Hematopoietic multipotent progenitor cell (in vitro differentiated cells): ENCODE measurements at places on chromosomes 7 and 10.
A peak's percentile ranks its signal among the peaks of the same experiment; 100 is the strongest.

DNA sequence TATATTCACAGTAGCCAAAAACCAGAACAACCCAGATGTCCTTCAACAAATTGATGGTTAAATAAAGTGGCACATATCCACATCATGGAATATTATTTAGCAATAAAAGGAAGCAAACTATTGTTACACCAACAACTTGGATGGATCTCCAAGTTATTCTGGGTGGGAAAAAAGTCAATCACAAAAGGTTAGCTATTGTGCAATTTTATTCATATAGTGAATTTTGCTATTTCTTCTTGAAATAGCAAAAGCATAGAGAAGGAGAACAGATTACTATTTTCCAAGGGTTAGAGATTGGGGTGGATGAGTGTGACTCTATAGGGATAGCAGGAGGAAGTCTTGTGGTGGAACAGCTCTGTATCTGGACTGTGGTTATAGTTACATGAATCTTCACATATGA lies 87.0 kb downstream of the PTPN20 start:
- no peak for DNase-seq

GRCh38 chr10:62244785-62245467 lies 23.7 kb downstream of the RTKN2 start:
- no peak for DNase-seq

GRCh38 chr10:47029181-47030009 lies 118.2 kb downstream of the PTPN20 start:
- DNase-seq: no peak

DNA sequence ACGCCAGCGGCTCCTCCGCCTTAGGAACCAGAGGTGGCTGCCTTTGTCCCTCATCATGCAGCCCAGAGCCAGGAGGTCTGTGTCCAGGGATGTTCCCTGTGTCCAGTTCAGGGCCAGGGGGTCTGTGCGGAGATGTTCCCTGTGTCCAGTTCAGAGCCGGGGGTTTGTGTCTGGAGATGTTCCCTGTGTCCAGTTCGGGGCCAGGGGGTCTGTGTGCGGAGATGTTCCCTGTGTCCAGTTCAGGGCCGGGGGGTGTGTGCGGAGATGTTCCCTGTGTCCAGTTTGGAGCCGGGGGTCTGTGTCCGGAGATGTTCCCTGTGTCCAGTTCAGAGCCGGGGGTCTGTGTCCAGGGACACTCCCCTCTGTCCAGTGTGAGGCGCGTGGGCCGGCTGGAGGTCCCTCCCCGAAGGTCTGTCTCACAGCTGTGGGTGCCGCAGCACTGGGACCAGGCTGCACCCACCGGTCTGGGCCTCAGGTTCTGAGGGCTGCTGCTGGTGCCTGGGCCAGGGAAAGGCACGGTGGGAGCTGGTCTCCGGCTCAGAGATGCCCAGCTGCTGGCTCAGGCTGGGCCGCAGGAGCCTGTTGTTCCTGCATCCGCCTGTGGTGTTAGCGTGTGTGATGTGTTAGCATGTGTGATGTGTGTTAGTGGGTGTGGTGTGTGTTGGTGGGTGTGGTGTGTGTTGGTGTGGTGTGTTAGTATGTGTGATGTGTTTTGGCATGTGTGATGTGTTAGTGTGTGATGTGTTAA lies 67.9 kb upstream of the CFAP46 start:
- no peak for DNase-seq

GRCh38 chr7:138890499-138891445 lies 90.4 kb downstream of the KIAA1549 start:
- DNase-seq: no peak

- DNase-seq: no peak
These were observed 3.6 kb downstream of the LHPP start for GRCh38 chr10:124465003-124465776.

DNA sequence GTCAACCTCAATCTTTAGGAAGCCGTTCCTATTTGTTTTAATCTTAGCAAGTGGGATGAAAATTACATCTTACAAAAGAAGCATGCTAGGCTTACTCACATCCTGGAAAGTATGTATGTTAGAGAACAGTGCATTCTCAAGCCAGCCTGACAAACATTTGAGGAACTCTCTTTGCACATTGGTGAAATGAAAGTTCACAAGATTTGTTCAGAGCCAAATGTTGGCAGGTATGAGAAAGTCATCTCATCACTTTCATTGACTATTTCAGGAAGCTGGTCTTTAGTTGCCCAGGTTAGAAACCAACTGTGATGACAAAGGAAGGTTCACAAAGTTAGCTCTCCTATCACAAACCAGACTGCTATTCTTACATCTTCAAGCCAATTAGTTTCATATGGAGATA lies 57.1 kb downstream of the ABCB1 start:
- no peak for DNase-seq

- no peak for DNase-seq
These were observed 27.7 kb downstream of the KLRG2 start for GRCh38 chr7:139455789-139456188.

- no peak for DNase-seq
These were observed 96.6 kb upstream of the PTN start for GRCh38 chr7:137439829-137440825.

GRCh38 chr10:119817991-119818888 lies 54.4 kb downstream of the MCMBP start:
- DNase-seq: peak; percentile 59

DNA sequence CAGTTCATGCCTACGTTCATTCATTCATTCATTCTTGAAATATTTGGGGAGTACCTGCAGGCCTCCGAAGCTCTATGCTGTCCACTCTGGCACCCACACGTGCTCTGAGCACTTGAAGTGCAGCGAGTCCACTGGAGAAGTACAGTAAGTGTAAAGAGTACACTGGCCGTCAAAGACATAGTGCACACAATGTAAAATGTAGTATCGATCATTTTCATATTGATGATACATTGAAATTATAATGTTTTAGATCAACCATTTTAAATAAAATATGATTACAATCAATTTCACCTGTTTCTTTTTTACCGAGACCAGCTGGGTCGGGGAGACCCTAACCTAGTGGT lies 37.0 kb upstream of the PURB start:
- DNase-seq: no peak

GRCh38 chr10:34341473-34341872 lies 473.6 kb downstream of the PARD3 start:
- no peak for DNase-seq

- DNase-seq: no peak
These were observed 6.0 kb downstream of the CLDN15 start for GRCh38 chr7:101231644-101232043.

GRCh38 chr7:18993933-18994668 lies 123.3 kb downstream of the TWIST1 start:
- no peak for DNase-seq

- no peak for DNase-seq
These were observed 48.3 kb downstream of the PROSER2 start for GRCh38 chr10:11871466-11871865.

GRCh38 chr7:117682681-117683385 lies 190.4 kb downstream of the CTTNBP2 start:
- no peak for DNase-seq

GRCh38 chr10:3512263-3512662 lies 272.7 kb downstream of the KLF6 start:
- DNase-seq: no peak

DNA sequence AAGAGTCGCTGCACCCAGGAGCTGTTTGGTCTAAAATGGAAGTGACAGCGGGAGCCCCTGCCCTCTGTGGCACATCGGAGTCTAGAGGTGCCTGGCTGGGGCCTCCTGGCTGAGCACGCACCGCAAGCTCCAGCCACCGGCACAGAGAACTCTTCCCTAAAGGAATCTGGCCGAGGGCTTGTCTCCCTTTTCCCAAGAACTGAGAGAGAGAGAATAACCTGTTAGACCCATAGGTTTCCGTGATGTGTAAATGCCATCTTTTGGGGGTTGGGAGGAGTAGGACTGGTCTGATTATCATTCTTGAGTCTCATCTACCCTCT lies 47.3 kb downstream of the PROSER2 start:
- DNase-seq: no peak

DNA sequence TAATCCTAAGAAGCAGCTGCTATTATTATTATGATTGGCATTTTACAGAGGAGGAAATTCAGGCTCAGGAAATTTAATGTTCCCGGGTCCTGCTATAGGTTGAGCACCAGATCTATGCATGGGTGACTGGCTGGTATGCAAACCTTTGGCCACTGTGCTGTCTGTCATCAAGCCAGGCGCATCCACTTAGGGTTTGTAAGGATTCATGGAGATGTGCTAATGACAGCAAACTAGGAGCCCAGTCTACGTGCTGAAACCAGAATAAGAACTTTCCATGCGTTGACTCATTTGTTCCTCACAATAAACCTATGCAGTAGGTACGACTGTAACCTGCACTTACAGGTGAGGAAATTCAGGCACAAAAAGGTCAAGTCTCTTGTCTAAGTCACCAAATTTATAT lies 64.5 kb upstream of the ZMIZ1 start:
- no peak for DNase-seq

GRCh38 chr7:27066148-27066547 lies 29.7 kb downstream of the HOXA1 start:
- no peak for DNase-seq

DNA sequence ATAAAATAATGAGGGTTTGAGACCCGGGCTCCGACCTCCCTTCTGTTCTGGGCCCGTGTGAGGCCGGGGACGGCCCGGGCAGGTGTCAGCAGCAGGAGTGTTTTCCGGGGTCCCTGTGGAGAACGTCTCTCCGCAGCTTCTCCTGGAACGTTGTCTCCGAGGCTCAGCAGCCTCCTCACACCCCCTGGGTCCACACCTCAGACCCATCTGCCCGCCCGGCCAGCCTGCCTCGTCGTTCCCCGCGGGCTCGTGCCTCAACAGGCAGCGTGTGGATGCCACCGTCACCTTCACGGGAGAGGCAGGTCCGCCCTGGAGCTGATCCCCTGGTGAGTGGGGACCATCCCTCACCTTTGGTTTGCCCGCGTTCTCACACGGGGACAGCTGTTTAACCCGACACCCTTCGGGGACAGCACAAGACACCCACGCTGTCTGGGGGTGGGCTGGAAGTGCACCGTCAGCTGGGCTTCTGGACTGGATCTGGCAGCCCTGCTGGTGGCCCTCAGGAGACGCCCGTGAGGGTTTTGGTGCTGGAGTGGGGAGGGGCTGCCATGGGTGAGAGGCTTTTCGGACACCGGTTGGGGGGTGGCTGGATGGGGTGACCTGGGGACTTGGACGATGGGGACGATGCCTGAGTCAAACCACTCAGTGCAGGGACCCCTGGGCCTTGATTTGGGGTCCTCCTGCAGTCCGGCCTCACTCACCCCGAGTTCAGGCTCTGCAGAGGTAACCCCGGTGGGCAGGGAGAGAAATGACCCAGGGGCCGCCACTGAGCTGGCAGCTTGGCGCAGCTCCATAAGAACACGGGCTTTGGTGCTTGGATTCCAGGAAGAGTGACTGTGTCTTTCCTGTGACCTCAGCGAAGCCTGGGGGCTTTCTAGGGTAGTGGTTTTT lies 131.7 kb downstream of the DNAJB6 start:
- DNase-seq: no peak

DNA sequence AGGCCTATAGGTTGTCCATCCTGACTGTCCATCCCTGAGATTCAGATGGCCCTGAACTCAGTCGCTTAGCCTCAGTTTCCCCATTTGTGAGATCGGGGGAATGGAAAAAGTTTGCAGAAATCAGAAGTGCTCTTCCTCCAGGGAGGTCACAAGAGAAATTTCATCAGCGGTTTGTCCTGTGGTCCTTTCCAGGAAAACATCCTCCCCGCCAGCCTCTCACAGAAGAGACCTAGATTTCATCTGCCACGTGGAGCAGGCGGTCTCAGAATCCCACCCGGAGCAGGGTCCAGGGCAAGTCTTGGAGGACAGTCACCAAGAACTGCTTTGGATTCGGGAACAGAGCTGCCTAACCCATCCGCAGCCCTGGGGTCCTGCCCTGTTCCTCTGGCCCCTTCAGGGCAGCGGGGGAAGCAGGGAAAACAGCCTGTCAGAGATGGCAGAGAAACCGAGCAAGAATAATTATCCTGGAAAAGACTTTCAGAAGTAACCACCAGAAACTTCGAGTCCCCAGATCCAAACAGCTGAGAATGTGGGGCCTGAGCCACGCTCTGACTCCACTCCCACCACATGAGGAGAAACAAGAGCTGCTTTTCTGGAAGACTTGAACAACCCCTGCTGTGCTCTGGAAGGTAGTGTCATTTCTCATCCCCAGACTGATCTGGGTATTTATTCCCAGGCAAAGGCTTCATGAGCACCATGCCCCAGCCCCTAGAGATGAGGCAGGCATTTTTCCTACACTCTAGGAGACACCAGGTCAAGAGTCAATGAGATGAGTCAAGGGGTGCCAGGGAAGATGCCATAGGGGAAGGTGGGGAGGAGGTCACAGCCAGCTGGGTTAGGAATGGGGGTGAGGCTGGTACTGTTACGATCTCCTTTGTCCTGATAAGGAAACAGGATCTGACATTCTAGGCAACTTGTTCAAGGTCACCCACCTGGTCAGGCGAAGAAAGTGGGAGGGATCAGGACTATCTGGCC lies 1.1 kb upstream of the TNS3 start:
- no peak for DNase-seq

GRCh38 chr7:34389332-34390078 lies 268.5 kb upstream of the NPSR1 start:
- no peak for DNase-seq

GRCh38 chr10:95896071-95896850 lies 11.5 kb upstream of the CC2D2B start:
- DNase-seq: peak; percentile 57

- no peak for DNase-seq
These were observed 449.3 kb upstream of the NPVF start for GRCh38 chr7:25677595-25677994.

- no peak for DNase-seq
These were observed 101.2 kb upstream of the PDGFA start for GRCh38 chr7:620885-621284.

GRCh38 chr7:88338503-88338902 lies 31.8 kb upstream of the STEAP4 start:
- no peak for DNase-seq

GRCh38 chr10:112628951-112629609 lies 182.1 kb downstream of the VTI1A start:
- no peak for DNase-seq

GRCh38 chr7:38938001-38938485 lies 29.1 kb upstream of the VPS41 start:
- DNase-seq: no peak

GRCh38 chr7:120089968-120090367 lies 183.0 kb upstream of the KCND2 start:
- DNase-seq: no peak

DNA sequence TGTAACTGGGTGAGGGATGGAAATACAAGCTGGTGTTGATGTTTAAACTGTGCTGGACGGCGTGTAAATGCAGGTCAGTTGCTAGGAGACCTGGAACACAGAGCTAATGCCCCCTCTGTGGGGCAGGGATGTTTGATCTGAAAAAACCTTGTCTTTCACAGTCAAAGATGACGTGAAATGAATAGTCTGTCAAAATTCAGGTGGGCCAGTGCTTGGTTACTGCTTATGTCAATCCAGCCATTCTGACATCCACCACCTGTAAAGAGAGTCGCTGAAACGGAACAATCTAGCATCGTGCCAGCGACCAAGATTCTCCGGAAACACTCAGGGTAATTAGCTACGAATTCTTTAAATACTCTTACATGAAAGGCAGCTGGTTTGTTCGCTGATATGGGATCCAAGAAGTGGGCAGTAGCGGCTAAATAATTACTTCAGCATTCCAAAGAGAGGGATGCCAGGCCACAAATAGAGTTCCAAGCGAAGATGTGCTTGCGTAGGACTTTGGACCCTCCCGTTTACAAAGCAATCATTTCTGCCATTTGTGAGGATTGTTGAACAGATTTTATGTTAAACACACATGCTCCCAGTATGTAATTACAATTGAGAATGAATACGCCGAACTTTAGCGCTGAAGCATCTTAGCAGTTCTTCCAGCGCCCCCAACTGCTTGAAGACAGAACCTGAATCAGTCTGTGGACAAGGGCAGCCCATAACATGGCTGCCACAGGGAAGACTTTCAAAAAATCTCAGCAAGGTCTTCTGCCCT lies 7.3 kb upstream of the ASB4 start:
- DNase-seq: peak; percentile 33

- DNase-seq: no peak
These were observed 266.0 kb upstream of the CNTNAP2 start for GRCh38 chr7:145850636-145851035.
